Lower lobe of right lung (tissue), 2 donors: ENCODE measurements at places on chromosomes 13 and 19.
A peak's percentile ranks its signal among the peaks of the same experiment; 100 is the strongest.

- DNase-seq = no peak
Observed at GRCh38 chr19:3768015-3768747, 3.8 kb downstream of the RAX2 start.

DNA sequence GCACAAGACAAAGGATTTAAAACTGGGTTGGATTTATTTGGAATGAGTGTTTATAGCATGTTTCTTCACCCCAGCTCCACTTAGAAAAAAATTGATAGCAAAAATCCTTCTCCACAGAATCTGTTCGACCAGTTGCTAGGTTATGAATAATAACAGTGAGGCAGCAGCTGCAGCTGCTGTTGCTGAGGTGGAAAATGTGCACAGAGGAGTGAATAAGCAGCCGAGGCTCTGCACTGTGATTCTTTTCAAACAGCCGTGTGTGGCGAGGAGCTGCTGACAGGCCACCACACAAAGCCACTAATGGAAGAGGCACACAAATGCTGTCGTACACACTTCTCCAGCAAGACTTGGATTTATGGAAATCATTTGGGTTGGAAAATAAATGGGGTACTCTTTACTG is 6.4 kb upstream of the RASL11A start:
- DNase-seq = no peak

- no peak for DNase-seq
Observed at GRCh38 chr13:27973961-27974662, 5.0 kb upstream of the CDX2 start.

GRCh38 chr13:49353908-49354307 is 90.0 kb downstream of the CAB39L start:
- DNase-seq = no peak

GRCh38 chr13:48233889-48234488 is 983 bp downstream of the ITM2B start:
- no peak for DNase-seq

DNA sequence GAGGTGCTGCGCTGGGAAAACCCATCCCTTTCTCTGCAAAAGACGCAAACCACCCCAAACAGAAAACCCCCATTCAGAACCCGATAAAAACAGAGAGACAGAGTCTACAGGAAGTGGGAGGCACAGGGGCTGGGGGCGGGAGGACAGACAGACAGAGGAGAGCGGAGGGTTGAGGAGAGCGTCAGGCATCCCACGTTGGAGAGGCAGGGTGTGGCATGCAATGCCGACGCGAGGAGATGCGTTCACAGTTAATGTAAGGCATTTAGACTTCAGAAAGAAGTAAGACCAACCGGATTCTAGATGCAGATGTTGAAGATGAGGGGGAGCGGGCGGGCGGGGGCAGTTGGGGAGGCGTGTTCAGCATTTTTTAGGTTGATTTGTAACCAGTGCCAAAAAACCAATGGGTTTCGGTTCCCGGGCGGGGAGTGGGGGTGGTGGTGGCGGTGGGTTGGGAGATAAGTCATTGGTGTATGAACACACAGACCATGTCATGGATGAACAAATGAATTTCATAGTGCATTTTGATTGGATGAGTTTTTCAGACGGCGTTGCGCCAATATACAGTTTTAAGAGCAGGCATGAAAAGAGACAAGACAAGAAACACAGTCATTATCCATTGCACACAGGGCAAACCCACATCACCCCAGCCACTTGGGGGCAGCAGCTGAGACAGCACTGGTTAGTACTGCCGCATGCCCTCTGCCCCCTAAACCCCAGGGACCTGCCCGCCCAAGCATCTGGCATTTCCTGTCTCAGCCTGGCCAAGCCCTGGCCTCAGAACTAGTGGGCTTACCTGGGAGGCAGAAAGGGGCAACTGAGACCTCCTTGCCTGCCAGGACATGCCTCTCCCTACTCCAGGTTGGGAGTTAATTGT is 91.3 kb downstream of the IER2 start:
- DNase-seq = no peak

GRCh38 chr19:53132141-53132991 is at the start of gene ZNF415:
ZNF415 (minus strand) TSS chr19:53132910; CDS start chr19:53122676, 10,234 bp downstream.
- peak; percentile 69 for DNase-seq

DNA sequence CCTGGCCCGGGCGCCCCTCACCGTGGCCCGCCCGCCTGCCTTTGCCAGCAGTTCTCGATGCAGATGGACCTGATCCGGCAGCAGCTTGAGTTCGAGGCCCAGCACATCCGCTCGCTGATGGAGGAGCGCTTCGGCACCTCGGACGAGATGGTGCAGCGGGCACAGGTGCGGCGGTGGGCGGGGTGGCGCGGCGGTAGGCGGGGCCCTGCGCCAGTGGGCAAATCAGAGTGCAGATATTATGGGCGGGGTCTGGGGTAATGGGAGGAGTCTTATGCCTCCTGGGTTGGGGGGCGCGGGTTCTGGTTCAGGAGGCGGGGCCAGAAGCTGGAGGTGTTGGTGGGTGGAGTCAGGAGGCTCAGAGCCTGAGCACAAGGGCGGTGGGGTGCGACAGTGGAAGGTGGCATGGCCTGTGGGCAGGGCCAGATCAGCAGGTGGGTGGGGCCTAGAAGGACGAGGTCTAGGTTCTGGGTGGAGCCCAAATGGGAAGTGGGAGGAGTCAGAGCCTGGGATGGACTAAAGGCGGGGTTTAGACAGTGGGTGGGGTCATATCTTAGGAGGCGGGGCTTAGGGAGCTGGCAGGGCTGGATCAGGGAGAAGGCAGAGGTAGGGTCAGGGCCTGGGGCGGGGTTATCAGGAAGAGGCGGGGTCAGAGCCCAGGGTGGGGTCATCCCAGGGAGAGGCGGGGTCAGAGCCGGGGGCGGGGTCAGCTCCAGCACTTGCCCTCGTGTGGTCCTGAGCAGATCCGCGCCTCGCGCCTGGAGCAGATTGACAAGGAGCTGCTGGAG is 5.6 kb downstream of the APC2 start:
- no peak for DNase-seq

GRCh38 chr13:105914291-105915036 is 621.0 kb downstream of the EFNB2 start:
- DNase-seq = no peak

- DNase-seq = no peak
Observed at GRCh38 chr13:76523740-76524340, 362.4 kb downstream of the KCTD12 start.

- DNase-seq = no peak
Observed at GRCh38 chr13:114310956-114311355, 3.3 kb upstream of the CHAMP1 start.

DNA sequence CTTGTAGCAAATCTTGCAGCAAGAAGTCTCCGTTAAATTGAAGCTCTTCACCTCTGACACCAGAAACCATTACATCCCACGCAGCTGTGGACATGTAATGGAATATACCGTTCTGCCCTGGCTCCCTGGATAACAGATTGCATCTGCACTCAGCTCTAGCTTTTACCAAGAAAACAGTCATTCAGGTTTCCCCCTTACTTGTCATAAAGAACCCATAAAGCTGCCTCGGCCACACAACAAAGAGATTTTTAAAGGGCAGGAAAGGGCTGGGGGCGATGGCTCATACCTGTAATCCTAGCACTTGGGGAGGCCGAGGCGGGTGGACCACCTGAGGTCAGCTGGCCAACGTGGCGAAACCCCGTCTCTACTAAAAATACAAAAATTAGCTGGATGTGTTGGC is 127.6 kb upstream of the RFC3 start:
- DNase-seq = no peak

- DNase-seq = no peak
Observed at GRCh38 chr13:28268800-28269223, 130.5 kb downstream of the PAN3 start.

- no peak for DNase-seq
Observed at GRCh38 chr13:110400786-110401533, 93.9 kb downstream of the COL4A2 start.

GRCh38 chr13:78487707-78488106 is 115.6 kb downstream of the POU4F1 start:
- DNase-seq = no peak

- no peak for DNase-seq
Observed at GRCh38 chr13:109226631-109227030, 559.8 kb downstream of the IRS2 start.

DNA sequence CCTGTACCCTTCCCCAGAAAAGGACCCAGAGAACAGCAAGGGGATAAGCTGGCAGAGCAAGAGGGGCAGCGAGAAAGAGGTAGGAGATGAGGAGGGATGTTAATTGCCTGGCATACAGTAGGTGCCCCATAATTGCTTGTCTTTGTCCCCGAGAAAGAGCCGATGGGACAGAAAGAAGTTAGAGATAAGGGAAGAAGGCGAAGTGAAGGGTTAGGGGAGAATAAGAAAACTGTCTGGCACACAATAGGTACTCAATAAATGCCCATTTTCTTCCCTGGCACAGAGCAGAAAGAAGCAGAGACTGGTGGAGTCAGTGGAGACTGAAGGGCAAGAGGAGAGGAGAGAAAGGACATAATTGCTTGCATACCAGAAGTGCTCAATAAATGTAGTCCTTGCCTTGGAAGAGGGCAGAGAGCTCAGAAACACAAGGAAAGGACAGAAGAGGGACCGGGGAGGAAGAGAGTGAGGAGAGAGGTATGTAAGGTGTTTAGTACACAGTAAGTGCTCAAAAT is 15.9 kb downstream of the JOSD2 start:
- no peak for DNase-seq

DNA sequence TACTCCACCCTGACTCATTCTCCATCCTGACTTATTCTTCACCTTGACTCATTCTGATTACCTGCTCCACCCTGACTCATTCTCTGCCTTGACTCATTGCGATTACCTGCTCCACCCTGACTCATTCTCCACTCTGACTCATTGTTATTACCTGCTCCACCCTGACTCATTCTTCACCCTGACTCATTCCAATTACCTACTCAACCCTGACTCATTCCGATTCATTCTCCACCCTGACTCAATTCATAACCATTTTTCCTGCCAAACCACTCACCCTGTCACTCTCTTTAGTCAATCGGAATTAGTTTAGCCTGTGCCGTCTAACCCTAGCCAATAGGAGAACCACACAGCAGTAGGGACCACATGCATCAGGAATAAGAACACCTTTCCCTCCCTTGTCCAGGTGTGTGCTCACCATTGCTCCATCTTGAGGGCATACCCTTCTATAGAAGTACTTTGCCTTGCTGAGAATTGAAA is 1227.4 kb upstream of the PCDH20 start:
- no peak for DNase-seq

DNA sequence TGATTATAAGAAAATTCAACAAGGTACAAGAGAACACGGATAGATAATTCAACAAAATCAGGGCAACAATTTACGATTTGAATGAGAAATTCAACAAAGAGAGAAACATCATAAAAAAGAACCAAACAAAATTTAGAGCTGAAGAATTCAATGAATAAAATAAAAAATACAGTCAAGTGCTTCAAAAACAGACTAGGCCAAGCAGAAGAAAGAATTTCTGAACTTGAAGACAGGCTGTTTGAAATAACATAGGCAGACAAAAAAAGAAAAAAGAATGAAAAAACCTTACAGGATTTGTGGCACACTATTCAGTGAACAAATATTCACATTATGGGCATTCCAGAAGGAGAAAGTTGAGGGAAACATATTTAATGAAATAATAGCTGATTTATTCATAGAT is 31.1 kb downstream of the ZNF283 start:
- DNase-seq = no peak

DNA sequence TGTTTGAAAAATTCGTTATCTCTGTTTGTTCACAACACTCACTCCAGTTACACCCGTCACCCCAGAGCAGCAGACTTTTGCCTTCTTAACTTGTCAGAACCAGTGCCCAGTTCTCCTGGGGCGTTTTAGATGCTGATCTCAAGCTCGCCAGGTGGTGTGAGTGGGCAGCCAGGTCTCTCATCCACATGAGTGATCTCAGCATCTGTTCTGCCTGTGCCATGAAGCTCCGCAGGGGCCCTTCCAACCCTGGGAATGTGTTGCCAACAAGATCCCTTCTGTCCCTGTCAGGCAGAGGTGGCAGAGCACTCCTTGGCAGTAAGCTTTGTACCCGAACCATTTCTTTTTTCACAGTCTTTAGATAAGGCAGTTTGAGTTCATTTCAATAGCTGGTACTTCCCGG is 896.5 kb downstream of the UQCRFS1 start:
- DNase-seq = no peak

GRCh38 chr13:48852911-48853727 is 122.6 kb upstream of the FNDC3A start:
- DNase-seq = no peak

DNA sequence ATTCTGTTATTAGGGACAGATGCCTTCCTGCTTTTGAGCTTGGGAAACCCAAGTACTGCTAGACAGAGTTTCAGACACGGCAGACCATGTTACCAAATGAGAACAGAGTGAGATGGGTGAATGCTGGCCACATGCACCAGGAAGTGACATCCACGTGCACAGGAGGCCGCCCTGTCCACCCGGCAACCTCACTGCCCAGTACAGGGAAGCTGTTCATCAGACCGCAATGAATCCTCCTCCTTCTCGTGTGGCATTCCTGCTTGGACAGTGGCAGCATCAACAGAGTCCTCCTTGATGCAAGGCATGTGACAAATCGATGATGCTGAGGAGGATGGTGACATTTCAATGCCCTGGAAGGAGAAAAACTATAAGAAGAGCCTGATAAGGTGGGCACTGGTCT is 191.0 kb upstream of the SOX1 start:
- no peak for DNase-seq

- no peak for DNase-seq
Observed at GRCh38 chr13:94454906-94455305, 24.6 kb downstream of the DCT start.

- no peak for DNase-seq
Observed at GRCh38 chr13:19158526-19159174, 23.0 kb downstream of the TUBA3C start.

DNA sequence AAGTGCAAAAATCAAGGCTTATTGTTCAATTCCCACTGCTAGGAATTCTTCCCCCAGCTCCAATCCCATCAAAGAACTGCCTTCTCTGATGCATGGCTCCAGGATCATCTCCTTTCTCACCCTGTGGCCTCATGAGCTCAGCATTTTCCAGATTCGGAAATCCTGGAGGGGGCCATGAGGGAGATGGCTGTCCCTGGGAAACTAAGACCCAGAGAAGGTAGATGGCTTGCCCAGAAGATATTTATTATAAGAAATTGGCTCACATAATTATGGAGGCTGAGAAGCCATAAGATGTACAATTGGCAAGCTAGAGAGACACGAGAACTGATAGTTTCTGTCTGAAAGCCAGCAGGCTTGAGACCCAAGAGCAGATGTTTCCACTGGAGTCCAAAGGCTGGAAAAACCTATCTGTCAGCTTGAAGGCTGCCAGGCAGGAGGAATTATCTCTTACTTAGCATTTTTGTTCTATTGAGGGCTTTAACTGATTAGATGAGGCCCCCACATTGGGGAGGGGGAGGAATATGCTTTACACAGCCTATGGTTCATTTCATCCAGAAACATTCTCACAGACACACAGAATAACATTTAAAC is 58.6 kb downstream of the GADD45B start:
- no peak for DNase-seq

- DNase-seq = no peak
Observed at GRCh38 chr13:99585609-99586008, 84.3 kb downstream of the TM9SF2 start.

DNA sequence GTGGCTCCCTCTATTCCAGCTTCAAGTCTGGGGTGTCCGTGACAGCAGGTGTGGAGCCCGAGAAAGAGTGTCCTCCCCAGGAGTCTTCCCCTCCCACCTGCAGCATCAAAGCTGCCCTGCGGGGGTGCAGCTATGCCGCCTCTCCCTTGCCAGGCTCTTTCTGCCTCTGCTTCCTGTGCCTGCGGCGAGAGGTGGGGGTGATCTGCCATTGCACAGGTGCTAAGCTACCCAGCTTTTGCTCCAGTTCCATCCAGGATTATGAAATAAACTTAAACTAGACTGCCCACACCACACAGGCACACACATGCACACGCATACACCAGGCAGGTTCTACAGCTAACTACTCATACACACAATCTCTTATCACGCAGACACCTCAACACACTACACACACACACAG is 104.7 kb upstream of the CLDN10 start:
- no peak for DNase-seq
